ENCODE measurements at places on chromosomes 5 and 9. TPM values are rescaled to one million over a fixed set of nuclear protein-coding genes. Genes with fewer than 3 reads are reported as not detected.

Gene TEX48
- total RNA-seq, result not detected

Gene FAM78A
- total RNA-seq, result 13.7 TPM

Gene ARSI
- total RNA-seq, result not detected

DNA sequence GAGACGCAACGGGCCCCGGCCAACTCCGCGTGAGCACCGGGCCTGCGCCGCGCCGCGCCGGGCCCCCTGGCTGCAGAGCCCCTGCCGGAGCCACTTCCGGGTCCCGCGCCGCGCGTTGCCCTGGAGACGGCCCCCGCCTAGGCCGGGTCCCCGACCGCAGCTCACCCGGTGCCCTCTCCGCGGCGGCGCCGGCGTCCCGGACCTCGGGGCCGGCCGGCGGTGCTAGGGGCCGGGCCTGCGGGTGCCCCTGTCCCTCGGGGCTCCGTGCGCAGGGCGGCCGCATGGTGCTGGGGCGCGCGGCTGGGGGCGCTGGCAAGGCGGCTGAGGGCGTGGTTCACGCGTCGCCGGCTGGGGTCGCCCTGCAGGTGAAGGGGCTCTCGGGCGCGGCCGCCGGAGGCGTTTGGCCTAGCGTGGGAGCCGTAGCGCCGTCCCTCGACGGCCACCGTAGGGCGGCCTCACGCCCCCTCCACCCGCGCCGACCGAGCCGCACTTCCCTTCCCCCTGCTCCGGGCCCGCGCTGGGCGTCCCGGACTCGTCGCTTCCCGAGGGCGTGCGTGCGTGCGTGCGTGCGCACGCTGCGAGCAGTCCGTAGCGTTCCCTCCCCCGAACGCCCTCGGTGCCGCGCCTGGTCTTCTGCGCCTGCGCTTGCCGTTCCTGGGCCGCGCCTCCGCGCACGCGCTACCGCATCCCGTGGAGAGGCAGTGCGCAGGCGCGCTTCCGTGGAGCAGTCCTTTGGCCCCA, at the start of gene TMEM250:
Gene TMEM250 (minus strand): TSS at position 556 of the 741 bp plus-strand sequence. CDS start 1,975 bp downstream, outside the sequence.
- H3K27me3 ChIP-seq, result no peaks in the 10 kb centered on the region
- peak within 1 kb of the TSS; percentile 93 for H3K27ac ChIP-seq
- peak; percentile 93 for DNase-seq

DNA sequence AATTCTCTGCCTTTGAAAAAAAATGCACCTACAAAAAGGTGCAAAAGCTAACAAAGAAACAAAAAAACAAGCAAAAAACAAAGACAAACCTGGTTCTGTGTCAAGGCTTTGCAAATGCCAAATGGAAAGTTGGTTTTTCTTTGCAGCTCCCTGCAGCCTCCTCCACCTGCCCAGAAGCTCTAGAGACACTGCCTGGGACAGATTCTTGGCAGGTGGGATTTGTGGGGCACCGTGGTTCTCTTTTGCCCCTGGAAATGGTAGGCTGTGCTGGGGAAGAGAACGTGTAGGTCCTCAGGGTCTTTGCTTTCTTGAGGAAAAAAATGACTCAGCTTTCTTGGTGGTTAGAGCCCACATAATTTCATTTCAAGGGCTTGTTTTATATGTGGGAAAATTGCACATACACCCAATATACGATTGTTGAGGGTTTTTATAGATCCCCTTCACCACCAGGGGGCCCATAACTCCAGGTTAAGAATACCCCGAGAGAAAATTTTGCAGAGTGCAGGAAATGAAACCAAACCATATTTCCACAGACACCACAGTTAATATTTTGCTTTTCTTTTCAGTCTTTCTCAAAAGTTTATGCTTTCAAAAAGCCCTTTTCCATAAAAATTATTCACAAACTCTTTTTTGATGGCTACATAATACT, 58.7 kb downstream of the NXNL2 start:
- H3K27me3 ChIP-seq, result no peaks in the 10 kb centered on the region
- no peak for DNase-seq
- H3K36me3 ChIP-seq, result no peaks in the 10 kb centered on the region
- H3K27ac ChIP-seq, result no peak overlapping the region

- no peaks in the 10 kb centered on the region for H3K36me3 ChIP-seq
- no peaks in the 10 kb centered on the region for H3K27me3 ChIP-seq
- peaks cover 48% of the 10 kb centered on the region for H3K4me1 ChIP-seq
- no peak overlapping the region for H3K4me3 ChIP-seq
- DNase-seq, result no peak
Measured at GRCh38 chr5:10577371-10578292, 13.8 kb downstream of the ANKRD33B start.

GRCh38 chr5:155826611-155827507, 500.1 kb upstream of the SGCD start:
- DNase-seq, result no peak
- no peak overlapping the region for H3K27ac ChIP-seq
- H3K27me3 ChIP-seq, result no peaks in the 10 kb centered on the region
- no peak overlapping the region for H3K4me3 ChIP-seq
- H3K36me3 ChIP-seq, result no peaks in the 10 kb centered on the region
- H3K4me1 ChIP-seq, result no peaks in the 10 kb centered on the region

DNA sequence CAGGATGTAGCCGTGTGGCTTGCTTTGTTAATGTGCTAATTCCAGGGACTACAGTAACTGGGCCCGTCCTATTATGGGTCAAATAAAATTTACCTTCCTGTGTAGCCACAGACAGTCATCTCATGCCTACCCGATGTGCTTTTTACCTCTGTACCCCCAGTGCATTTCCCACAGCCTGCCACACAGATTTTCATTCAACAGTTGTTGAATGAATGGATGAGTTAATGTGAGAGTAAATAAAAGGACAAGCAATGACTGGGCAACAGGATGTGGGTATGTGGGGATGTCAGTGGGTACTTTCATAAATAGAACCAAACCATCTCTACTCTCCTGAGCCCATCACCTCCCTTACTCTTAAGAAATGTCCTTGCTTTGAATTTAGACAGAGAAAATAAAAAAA, 441.2 kb upstream of the ZNF462 start:
- no peaks in the 10 kb centered on the region for H3K4me1 ChIP-seq
- H3K4me3 ChIP-seq, result no peak overlapping the region
- no peak for DNase-seq
- H3K27me3 ChIP-seq, result no peaks in the 10 kb centered on the region
- no peaks in the 10 kb centered on the region for H3K36me3 ChIP-seq

Gene PCDHAC1
- not detected for total RNA-seq

GRCh38 chr5:39080597-39081204, 6.5 kb upstream of the RICTOR start:
- no peak overlapping the region for H3K4me3 ChIP-seq
- H3K36me3 ChIP-seq, result no peaks in the 10 kb centered on the region
- peaks cover 7% of the 10 kb centered on the region for H3K4me1 ChIP-seq

DNA sequence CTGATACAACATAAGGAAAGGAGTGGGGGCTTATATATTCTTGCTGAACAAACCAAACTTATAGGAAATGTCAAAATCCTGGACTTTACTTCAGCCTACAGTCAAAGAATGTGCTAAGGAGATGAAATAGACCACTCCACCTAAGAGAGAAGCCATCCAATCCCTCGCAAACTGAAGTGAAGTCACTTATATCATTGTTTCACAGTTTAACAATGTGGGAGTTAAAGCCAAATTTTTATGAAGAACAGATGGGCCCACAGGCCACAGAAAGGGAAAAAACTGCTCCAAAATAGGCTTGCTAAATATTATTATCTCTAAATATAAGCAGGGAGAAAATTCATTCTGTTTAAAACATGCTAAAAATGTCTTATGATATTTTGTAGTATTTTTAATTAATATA, 233.3 kb downstream of the GAS1 start:
- no peak overlapping the region for H3K4me3 ChIP-seq
- H3K27ac ChIP-seq, result no peak overlapping the region
- no peaks in the 10 kb centered on the region for H3K4me1 ChIP-seq
- H3K36me3 ChIP-seq, result no peaks in the 10 kb centered on the region
- no peak for DNase-seq

Gene F12
- total RNA-seq, result 0.95 TPM

DNA sequence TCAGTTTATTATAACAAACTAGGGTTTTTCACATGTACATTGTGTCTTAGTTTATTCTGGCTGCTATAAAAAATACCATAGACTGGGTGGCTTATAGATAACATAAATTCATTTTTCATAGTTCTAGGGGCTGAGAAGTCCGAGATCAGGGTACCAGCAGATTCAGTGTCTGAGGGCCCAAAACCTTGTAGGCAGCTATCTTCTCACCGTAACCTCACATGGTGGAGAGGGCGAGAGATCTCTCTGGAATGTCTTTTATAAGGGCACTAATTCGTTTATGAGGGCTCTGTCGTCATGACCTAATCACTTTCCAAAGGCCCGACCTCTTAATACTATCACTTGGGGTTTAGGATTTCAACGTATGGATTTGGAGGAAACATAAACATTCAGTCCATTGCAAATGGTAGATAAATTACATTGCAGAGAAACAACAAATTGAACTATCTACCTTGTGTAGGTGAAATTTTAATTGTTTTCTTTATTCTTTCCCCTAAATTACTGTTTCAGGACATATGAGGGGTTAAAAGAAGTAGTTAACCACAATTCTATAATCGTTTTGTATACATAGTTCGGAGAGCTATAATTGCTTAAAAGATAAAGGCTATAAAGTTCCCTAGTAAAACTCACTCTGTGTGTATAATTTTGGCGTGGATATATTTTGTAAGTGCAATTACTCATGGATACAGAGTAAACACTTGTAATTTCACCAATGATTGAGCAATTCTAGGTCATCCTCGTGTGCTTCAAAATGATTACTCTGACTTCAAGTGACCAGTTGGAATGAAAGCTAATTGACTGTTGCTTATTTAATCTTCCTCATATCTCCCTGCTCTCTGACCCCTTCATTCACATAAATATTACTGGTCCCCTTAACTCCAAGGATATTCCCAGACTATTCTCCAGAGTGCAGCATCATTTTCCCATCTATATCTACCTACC, 247.5 kb upstream of the TMEM161B start:
- H3K4me1 ChIP-seq, result no peaks in the 10 kb centered on the region
- H3K27me3 ChIP-seq, result no peaks in the 10 kb centered on the region
- no peak overlapping the region for H3K4me3 ChIP-seq
- no peak for DNase-seq
- H3K27ac ChIP-seq, result no peak overlapping the region

- no peaks in the 10 kb centered on the region for H3K27me3 ChIP-seq
- H3K4me3 ChIP-seq, result no peak overlapping the region
- no peak overlapping the region for H3K27ac ChIP-seq
- no peak for DNase-seq
- H3K4me1 ChIP-seq, result no peaks in the 10 kb centered on the region
Measured at GRCh38 chr9:37395663-37396062, 26.8 kb upstream of the GRHPR start.

Gene SLU7
- 87.3 TPM for total RNA-seq

- no peak overlapping the region for H3K27ac ChIP-seq
- H3K36me3 ChIP-seq, result no peaks in the 10 kb centered on the region
- H3K27me3 ChIP-seq, result no peaks in the 10 kb centered on the region
- no peaks in the 10 kb centered on the region for H3K4me1 ChIP-seq
- DNase-seq, result no peak
- H3K4me3 ChIP-seq, result no peak overlapping the region
Measured at GRCh38 chr5:33641744-33642505, 201.2 kb downstream of the TARS1 start.

DNA sequence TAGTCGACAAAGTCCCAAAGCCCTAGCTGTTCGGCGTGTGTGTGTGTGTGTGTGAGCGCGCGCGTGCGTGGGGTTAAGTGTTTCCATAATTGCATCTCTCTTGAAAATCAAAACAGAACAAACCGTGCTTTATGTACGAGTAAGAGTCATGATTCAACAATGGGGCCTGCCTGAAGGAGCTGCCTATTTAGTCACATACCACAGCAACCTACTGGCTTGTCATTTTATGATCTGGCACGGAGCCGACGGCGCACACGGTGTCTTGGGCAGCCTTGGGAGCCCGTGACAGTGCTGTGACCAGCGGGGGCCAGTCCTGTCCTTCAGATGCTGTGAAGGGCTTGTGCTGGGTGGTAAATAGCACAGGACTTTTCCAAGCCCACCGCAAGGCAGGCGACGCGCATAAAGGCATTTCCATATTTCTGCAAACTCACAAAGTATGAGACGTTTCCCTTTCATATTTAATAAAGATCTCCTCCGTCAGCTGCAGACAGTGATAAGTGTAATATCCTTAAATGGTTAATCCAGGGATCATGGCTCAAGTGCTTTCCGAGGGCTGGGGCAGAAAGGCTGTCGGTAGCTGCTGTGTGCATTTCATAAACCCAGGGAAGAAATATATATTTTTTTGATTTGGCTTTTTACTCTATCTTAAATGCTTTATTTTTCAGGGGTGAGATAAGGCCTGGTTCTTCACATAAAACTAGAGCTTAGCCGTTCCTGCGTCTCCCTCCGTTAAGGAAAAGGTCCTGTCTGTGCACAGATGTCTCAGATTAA, 270.2 kb upstream of the IRX1 start:
- H3K36me3 ChIP-seq, result no peaks in the 10 kb centered on the region
- no peak for DNase-seq
- no peak overlapping the region for H3K4me3 ChIP-seq
- no peaks in the 10 kb centered on the region for H3K27me3 ChIP-seq

DNA sequence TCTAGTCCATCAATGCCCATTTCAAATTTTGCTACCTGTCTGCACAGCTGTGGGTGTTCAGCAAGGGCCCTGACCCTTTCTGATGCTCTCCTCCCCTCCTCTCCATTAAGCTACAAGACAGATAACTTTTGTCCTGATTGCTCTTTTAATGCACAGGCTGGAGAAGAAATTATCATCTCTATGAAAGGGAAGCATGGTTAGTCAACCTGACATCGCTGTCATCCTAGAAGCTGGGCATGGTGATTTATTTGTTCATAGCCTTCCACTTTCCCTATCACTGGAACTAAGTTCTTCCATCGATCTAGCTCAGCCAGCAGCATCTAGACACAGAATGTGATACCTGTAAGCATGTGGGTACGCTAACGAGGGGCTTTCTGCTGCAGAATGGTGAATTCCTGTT, 50.1 kb downstream of the SLIT3 start:
- no peak overlapping the region for H3K27ac ChIP-seq
- H3K4me1 ChIP-seq, result no peaks in the 10 kb centered on the region
- DNase-seq, result no peak
- H3K27me3 ChIP-seq, result no peaks in the 10 kb centered on the region
- no peak overlapping the region for H3K4me3 ChIP-seq

GRCh38 chr9:77013932-77014596, 5.4 kb upstream of the FOXB2 start:
- no peaks in the 10 kb centered on the region for H3K36me3 ChIP-seq
- DNase-seq, result no peak
- H3K27ac ChIP-seq, result no peak overlapping the region

DNA sequence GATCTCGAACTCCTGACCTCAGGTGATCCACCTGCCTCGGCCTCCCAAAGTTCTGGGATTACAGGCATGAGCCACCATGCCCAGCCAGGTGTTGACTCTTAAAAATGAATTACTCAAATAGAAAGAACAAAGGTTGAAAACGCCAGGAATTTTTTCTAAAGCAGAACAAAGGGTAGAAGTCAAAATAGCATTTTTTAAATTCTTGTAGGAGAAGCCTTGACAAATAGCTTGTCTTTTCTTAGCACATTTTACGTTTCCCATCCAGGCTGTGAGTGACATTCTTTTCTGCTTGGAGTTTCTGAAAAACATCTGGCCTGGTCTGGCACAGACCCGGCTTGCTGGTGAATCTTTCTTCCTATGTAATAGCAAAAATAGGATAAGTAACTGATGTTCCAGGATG, 169.4 kb upstream of the ZNF462 start:
- no peak for DNase-seq
- H3K27ac ChIP-seq, result no peak overlapping the region
- H3K27me3 ChIP-seq, result no peaks in the 10 kb centered on the region
- H3K4me3 ChIP-seq, result no peak overlapping the region
- no peaks in the 10 kb centered on the region for H3K36me3 ChIP-seq
- H3K4me1 ChIP-seq, result peaks cover 14% of the 10 kb centered on the region
